ENCODE measurements at places on chromosomes 5 and 9.

- DNase-seq: no peak
Measured at GRCh38 chr5:62640446-62640845, 61.8 kb downstream of the LRRC70 start.

GRCh38 chr9:86099701-86100364 lies 475 bp upstream of the GOLM1 start:
- DNase-seq: no peak

- DNase-seq: no peak
Measured at GRCh38 chr5:43312699-43313034, 545 bp downstream of the HMGCS1 start.

GRCh38 chr9:134372581-134373267 lies 46.5 kb downstream of the RXRA start:
- no peak for DNase-seq

DNA sequence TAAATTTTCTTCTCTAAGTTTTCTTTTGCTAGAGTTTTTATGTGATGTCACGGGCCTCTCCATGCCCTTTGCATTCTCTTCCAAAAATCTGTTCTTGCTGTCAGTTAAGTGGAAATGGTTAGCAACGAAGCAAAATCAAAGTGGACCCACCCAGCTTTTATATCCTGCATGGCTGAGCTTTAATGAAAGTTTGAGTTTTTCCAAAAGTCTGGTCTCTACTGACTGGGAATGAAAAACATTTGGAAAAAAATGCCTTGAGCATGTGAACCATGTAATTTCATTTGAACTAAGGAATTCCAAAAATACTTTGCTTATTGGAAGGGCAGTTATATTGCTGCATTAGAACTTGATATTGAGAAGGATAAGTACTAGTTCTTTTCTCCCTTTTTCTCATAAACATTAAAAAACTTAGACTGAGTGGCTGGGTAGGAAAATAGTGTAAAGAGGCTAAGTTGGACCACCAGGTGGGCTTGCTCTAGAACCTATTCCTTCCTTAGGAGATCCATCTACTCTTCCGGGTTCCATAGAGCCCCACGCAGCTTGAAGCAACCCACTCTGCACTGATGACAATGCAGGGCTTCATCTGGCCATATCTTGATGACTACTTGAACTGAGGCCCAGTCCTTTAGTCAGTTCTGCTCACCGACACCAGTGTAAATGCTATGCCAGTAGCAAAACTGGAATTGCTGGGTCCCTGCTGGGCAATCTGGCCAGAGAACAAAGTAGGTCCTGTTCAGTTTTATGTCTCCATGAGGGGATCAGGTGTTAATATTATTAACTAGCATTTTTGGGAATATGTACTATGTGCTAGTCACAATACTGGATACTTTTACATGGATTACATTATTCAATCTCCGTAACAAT lies 17.4 kb upstream of the RIC1 start:
- no peak for DNase-seq

DNA sequence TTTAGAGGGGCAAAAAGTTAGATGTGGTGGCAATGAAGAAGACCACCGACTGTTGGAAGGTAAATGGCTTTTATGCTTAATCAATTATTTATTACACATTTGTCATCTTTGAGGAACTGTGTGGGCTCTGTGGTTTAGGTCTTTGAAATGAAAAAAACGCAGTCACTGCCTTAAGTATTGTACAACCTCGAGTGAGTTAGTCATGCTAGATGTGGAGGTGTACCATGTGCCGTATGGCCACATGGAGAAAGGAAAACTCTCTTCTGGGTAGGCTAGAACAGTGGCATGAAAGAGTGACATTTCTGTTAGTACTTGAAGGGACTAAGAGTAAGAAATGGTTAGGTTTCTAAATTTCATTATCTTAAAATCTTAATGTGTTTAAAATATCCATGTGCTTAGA lies 166.1 kb downstream of the HACD4 start:
- DNase-seq: no peak

DNA sequence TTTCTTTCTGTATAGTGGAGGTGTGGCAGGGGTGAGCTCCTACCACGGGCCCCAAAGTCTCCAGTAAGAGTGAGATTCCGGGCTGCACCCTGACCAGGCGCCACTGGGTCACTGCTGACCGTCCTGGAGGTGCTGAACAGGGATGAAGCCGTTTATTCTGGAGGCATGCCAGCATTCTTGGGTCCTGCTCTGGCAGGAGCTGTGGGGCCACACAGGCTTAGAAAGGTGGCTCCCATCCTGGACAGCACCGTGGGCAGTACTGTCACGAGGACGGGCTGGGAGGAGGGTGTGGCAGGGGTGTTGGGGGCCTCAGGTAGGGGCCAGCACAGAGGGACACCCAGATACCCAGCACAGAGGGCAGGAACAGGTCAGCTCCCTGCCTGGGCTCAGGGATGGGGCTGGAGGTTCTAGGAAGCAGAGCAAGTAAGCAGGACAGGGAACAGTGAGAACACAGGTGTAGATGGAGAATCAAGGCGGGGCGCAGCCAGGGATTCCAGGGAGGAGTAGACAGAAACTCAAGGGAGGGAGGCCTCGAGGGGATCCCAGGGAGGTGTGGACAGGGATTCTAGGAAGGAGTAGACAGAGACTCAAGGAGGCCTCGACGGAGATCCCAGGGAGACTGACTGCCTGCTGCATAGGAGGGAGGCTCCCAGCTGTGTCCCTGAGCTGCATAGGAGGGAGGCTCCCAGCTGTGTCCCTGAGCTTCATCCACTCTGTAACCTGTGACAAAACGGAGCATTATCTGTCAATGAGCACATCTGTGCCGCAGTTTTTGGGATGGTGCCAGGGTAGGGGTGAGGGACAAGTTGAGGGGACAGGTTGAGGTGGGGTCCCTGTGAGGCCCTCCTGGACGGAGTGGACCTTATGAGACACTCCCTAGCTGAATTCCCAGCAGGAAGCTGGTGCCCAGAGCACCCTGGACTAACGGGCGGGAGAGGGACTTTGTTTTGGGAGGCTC lies 1.1 kb upstream of the PLEKHG4B start:
- no peak for DNase-seq

- no peak for DNase-seq
Measured at GRCh38 chr5:131593921-131594320, 41.1 kb downstream of the RAPGEF6 start.

DNA sequence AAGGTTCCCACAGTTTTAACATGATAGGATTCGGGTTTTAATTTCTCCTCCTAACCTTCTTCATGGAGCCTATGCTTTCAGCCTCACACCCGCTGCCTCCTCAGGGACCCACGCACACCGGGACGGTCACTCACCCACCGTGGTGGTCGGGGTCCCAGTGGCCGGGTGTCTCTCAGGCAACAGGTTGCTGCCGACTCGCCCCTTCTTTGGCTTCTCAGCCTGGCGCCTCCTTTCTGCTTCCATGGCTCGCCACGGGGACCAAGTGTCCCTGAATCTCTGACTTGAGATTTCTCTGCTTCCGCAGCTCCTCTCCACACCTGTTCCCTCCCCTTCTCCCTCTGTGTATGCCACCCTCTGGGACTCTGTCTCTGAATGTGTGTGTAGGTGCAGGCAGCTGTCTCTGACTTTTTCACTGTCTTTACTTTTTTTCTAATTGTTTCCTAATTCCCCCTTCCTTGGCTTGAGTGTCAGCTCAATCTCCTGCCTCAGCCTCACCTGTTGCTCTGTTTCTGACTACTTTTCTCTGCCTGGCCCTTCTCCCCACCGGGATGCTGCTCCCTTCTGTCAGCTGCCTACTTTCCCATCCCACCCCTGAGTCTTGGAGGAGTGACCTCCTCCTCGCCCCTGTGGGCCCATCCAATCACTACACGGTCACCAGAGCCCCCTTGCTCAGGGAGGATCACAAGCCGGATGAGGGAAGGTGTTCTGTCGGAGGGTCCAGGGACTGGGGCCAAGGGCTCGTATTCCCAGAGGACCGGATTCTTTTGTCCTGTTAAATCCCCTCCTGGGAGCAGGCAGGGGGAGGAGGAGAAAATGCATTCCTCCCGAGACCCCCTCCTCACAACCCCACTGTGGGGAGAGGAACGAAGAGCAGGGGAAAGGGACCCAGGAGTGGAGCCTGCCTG lies at the start of gene PROP1:
PROP1 (minus strand) TSS at position 552 of the 905 bp plus-strand sequence; CDS start at position 243, 309 bp downstream.
- DNase-seq: no peak

DNA sequence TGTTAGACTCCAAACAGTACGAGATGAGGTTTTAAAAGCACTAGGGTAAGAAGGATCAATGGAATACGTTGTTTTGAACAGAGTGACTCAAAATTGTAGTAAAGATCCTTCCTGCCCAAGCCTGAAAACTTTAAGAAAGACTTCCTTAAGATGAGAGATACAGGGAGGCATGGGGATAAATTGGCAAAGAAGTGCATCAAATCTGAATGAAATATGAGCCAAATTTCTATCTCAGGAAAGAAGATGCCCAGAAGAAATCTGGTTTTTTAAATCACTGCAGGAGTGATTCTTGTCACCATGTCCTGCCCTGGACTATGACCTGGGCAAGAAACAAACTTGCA lies 14.9 kb downstream of the FCN2 start:
- no peak for DNase-seq

- no peak for DNase-seq
Measured at GRCh38 chr9:88925481-88925880, 65.8 kb upstream of the S1PR3 start.

DNA sequence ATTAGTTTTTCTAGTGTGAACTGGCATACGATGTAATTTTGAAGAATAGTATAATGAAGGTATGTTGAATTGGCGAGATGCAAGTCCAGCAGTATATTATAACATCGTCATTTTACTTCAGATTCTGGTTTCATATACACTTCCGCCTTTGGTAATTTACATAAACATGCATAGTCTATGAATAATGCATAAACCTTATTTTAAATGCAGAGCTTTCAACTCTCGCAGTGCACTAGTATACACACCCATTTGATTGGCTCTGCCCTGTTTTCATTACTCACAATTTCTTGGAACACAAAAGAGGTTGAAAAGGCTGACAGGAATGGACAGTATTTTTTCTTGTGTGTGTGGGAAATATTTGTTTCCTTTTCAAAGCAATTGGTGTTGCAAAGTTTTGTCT lies 128.9 kb upstream of the CCNH start:
- DNase-seq: no peak

- DNase-seq: no peak
Measured at GRCh38 chr5:151691706-151692105, 5.0 kb upstream of the SPARC start.

GRCh38 chr9:33350310-33350709 lies 52.1 kb downstream of the AQP7 start:
- DNase-seq: no peak

DNA sequence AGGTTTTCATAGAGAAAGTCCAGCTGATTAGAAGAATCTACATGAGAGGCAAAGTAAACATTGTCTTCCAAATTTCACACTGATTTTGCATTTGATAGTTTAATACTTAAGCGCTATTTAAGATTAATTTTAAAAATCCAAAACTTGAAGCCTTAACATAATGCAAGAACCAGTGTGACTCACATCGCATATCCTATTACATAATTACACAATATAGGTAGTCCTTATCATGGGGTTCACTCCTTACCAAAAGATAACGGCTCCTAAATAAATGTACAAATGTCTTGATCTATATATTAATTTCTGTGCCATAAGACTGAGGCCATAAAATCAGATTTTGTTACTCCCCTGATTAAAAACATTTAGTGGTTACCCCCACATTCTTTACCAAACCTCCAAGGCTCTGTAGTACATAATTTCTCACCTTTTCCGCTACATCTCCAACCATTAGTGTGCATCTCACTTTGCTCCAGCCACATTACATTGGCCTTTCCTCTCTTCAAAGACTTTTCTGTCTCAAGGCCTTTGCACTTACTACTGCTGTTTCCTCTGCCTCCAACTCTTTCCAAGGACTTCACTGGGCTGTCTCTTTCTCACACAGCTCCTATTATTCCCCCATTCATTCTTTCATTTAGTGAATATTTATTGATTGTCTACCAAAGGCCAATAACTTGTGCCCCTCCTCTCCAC lies 1.0 kb downstream of the RIOK2 start:
- DNase-seq: no peak

- no peak for DNase-seq
Measured at GRCh38 chr5:77993141-77993854, 217.2 kb upstream of the TBCA start.

GRCh38 chr5:83096660-83097339 lies 19.5 kb downstream of the XRCC4 start:
- DNase-seq: no peak

- DNase-seq: no peak
Measured at GRCh38 chr9:132184124-132184523, 22.3 kb downstream of the NTNG2 start.

DNA sequence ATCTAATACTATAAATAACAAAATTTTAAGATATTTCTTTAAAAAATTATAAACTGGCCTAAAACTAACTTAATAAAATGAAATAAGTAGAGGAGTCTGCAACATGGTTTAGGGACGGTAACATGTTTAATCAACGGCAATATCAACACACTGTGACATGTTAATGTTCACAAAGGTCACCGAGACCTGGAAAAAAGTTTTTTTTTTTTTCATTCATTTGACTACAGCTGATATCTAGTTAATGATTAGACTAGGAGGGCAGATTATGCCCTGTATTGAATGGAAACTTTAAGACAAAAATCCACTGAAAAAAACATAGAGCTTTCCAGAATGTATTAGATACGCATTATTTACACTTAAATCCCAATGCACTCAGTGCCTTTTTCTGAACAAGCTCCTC lies 67.0 kb upstream of the CDK5RAP2 start:
- DNase-seq: no peak

GRCh38 chr5:92912283-92912682 lies 668.7 kb downstream of the NR2F1-AS1 start:
- DNase-seq: no peak

DNA sequence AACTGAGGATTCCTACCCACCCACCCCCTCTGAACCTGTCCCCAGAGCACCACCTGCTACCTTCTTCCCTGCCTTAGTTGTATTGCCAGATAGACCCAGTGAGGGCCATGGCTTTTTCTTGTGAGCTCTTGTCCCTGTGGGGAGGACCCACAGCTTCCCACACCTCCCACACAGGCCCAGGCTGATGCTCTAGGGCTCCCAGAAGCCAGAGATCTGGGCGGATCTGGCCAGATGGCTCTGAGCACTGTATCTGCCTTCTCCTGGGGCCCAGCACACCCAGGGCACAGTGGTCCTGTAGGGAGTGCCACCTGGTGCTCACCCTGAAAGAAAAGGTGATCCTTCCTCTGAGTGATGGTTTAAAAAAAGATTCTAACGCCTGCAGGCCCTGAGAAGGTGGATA lies 131.7 kb downstream of the DAB2IP start:
- DNase-seq: no peak

DNA sequence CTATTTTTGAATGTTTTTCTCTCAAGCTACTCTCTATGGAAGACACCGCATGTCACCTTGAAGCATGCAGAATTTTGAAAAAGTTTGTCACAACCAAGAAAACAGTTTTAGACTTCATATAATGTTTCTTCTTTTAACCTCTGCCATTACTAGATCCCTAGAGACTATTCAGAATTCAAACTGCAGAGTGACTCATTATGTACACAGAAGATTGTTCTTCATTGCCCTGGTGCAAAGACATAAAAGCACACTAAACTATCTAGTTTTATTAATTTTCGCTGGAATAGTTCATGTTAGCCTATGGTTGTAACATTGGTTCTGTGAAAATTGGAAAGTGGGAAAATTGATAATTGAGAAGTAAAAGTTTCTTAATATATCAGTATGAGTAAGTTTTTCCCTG lies 18.4 kb downstream of the F2RL2 start:
- DNase-seq: no peak

GRCh38 chr5:85143138-85143537 lies 758.5 kb upstream of the EDIL3 start:
- DNase-seq: no peak
